ENCODE measurements at places on chromosomes 1 and 21.

DNA sequence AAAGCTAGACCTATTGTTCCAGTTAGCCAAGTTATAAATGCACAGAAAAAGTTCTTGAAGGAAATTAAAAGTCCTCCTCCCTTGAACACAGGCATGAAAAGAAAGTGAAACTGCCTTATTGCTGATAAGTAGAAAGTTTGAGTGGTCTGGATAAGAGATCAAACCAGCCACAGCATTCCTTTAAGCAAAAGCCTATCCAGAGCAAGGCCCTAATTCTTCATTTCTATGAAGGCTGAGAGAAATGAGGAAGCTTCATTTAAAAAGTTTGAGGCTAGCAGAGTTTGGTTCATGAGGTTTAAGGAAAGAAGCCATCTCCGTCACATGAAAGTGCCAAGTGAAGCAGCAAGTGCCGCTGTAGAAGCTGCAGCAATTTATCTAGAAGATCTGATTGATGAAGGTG lies 2.7 kb upstream of the SSX2IP start:
- DNase-seq: no peak
- peak overlapping the region; percentile 27 for H3K27ac ChIP-seq
- H3K27me3 ChIP-seq: no peaks in the 10 kb centered on the region
- peaks cover 21% of the 10 kb centered on the region for H3K4me1 ChIP-seq

DNA sequence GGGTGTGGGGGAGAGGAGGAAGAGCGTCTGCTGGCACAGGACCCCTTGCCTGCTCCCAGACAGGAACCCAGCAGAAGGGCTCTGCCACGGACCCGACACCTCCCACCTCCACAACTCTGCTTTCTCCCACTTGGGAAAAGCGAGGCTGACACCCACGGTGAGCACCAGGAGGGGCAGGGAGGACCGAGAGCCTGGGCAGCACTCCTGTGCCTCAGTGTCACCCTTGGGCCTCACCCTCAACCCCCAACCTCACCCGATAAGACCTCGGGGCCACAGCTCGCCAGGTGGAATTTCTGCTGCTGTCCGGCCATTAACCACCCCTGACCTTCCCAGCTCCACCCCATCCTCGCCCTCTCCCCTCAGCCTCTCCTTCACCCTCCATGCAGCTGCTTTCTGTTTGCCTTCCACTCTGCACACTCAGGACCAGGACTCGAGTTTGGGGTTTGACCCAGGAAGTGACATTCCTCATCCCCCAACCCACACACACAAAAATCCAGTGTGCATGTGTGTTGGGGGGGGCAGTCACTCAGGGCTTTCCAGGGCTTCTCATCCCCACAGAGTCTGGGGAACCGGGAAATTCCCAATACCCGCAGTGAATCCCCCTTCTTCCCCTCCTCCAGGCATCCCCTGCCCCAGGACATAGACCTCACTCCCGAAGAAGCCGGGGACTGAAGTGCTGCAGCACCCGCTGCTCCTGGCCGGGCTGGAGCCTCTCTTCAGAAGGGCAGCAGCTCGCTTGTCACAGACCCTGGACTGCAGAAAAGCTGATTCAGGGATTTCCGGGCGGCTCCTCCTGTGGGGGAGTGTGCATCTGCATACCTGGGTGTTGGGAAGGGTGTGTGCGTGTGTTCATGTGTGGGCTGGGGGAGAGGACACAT lies 65.8 kb downstream of the SYT2 start:
- no peak overlapping the region for H3K27ac ChIP-seq
- H3K4me3 ChIP-seq: peak overlapping the region; percentile 64
- no peaks in the 10 kb centered on the region for H3K36me3 ChIP-seq
- DNase-seq: no peak

DNA sequence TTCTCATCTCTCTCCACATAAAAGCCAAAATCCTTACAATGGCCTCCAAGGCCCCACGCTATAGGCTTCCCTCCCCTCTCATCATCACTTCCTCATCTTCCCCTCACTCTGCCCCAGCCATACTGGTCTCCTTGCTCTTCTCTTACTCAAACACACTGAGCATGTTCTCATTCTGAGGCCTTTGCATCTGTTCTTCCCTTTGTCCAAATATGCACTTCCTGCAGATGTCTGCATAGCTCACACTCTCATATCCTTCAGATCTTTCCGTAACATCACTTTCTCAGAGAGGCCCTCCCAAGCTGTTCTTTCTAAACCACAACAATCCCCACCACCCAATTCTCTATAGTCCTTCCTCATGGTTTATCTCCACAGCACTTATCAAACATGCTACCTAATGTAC lies 284.1 kb downstream of the HHIPL2 start:
- DNase-seq: no peak
- no peaks in the 10 kb centered on the region for H3K36me3 ChIP-seq

GRCh38 chr1:12580054-12580887 lies 37.7 kb downstream of the DHRS3 start:
- H3K4me3 ChIP-seq: no peak overlapping the region
- H3K36me3 ChIP-seq: peaks cover 63% of the 10 kb centered on the region
- no peak for DNase-seq
- peaks cover 3% of the 10 kb centered on the region for H3K4me1 ChIP-seq
- peak overlapping the region; percentile 59 for H3K27ac ChIP-seq

GRCh38 chr21:42103843-42104242 lies 32.7 kb downstream of the UMODL1 start:
- no peak overlapping the region for H3K4me3 ChIP-seq
- no peaks in the 10 kb centered on the region for H3K27me3 ChIP-seq
- no peak for DNase-seq
- no peaks in the 10 kb centered on the region for H3K36me3 ChIP-seq
- no peaks in the 10 kb centered on the region for H3K4me1 ChIP-seq

- H3K4me3 ChIP-seq: no peak overlapping the region
- H3K27me3 ChIP-seq: no peaks in the 10 kb centered on the region
- H3K4me1 ChIP-seq: no peaks in the 10 kb centered on the region
- no peaks in the 10 kb centered on the region for H3K36me3 ChIP-seq
- no peak for DNase-seq
- H3K27ac ChIP-seq: no peak overlapping the region
Observed at GRCh38 chr1:110706621-110707020, 31.9 kb upstream of the KCNA3 start.

DNA sequence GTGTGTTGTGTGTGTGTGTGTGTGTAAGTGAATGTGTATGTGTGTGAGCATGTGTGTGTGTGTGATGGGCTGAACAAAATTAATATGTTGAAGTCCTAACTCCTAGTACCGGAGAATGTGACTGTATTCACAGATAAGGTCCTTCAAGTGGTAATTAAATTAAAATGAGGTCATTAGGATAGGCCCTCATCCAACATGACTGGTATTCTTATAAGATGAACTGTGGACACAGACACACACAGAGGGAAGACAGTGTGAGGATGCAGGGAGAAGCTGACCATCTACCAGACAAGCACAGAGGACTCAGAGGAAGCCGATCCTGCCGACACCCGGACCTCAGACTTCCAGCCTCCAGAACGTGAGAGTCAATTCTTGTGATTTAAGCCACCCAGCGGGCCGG lies 91.2 kb upstream of the PGBD5 start:
- no peak for DNase-seq
- no peak overlapping the region for H3K4me3 ChIP-seq
- no peaks in the 10 kb centered on the region for H3K4me1 ChIP-seq
- H3K36me3 ChIP-seq: no peaks in the 10 kb centered on the region

DNA sequence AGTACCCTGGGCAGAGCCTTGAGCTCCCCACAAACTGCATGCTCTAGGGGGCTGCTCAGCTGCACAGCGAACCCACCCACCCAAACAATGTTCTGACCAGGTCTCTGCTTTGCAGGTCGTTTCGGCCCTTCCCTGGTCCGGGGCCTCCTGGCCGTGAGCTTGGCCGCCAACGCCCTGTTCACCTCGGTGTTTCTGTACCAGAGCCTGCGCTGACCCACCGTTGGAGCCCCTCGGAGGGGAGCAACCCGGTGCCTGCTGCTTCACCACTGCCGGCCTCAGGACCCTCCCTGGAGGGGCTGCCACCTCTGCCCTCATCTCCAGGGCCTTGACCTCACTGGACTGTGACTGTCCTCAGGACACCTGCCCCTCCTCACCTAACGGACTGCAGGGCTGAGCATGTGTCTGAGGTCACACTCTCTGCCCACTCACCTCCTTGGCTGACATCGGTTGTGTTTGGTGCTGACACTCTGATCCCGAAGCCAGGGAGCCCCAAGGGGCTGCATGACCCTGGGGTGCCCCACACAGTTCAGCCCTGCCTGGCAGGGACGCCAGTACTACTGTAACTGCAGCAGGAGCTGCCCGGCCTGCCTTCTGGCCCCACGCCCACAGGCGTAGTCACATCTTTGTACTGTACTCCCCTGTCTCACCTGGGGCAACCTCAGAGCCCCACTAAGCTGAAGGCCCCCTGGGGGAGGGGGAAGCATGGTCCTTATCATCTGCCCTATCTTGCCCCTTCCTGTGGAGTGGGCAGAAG lies 24.3 kb downstream of the TMEM201 start:
- no peak overlapping the region for H3K27ac ChIP-seq
- H3K4me3 ChIP-seq: no peak overlapping the region
- DNase-seq: no peak
- H3K27me3 ChIP-seq: no peaks in the 10 kb centered on the region
- H3K36me3 ChIP-seq: peaks cover 27% of the 10 kb centered on the region

- H3K36me3 ChIP-seq: no peaks in the 10 kb centered on the region
- no peak overlapping the region for H3K4me3 ChIP-seq
- H3K27ac ChIP-seq: no peak overlapping the region
- no peak for DNase-seq
Observed at GRCh38 chr1:10187026-10187334, 23.4 kb upstream of the KIF1B start.

GRCh38 chr1:147545133-147545532 lies 3.8 kb downstream of the BCL9 start:
- H3K27me3 ChIP-seq: no peaks in the 10 kb centered on the region
- no peak overlapping the region for H3K4me3 ChIP-seq
- H3K27ac ChIP-seq: no peak overlapping the region
- no peaks in the 10 kb centered on the region for H3K4me1 ChIP-seq
- DNase-seq: no peak
- no peaks in the 10 kb centered on the region for H3K36me3 ChIP-seq

DNA sequence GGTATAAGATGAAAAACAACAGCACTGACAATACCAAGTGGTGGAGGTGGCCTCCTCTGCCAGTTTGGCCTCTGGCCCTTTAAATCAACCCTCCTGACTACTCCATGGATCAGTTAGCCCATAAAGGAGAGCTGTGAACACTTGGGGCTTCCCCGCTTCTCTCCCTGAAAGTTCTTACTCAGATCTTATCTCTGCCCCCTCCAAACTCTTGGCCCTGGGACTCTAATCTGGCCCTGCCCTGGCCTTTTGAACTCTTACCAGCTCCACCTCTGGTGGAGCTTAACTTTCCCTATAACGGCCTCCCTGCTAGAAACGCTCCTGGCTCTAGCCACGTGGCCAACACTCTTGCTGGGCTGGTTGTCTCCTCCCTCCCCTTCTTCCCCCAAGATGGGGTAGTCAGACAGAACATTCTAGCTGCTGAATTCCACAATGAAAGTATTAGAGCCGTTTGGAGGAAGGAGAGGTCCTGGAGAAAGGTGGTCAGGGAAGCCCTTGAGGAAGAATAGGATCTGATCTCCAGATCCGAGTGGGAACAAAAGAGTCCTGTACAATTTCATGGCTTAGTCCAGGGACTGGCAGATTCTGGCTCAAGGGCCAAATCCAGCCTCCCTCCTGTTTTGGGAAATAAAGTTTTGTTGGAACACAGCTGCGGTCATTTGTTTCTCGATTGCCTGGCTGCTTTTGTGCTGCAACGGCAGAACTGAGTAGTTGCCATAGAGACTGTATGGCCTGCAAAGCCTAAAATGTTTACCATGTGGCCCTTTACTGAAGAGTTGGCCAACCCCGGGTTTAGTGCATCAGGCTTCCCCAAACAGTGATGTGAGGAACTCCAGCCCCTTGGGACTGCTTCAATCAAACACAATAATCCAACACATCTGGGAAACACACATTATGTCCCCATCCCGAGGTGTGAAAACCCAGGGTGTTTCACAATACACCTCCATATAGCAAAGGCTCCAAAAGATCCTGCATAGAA lies 9.5 kb upstream of the PIGR start:
- H3K4me3 ChIP-seq: no peak overlapping the region
- no peak overlapping the region for H3K27ac ChIP-seq
- no peaks in the 10 kb centered on the region for H3K4me1 ChIP-seq

- peak; percentile 78 for DNase-seq
- H3K4me1 ChIP-seq: peaks cover 51% of the 10 kb centered on the region
- H3K36me3 ChIP-seq: no peaks in the 10 kb centered on the region
- H3K27ac ChIP-seq: peak overlapping the region; percentile 93
- peak overlapping the region; percentile 73 for H3K4me3 ChIP-seq
Observed at GRCh38 chr1:151993084-151993733, 450 bp downstream of the S100A10 start.

GRCh38 chr1:154425172-154425571 lies 20.0 kb downstream of the IL6R start:
- no peak for DNase-seq
- H3K4me1 ChIP-seq: peaks cover 3% of the 10 kb centered on the region
- H3K27ac ChIP-seq: no peak overlapping the region
- no peaks in the 10 kb centered on the region for H3K36me3 ChIP-seq

GRCh38 chr1:44798481-44799365 lies 1.5 kb upstream of the PLK3 start:
- H3K36me3 ChIP-seq: peaks cover 21% of the 10 kb centered on the region
- no peaks in the 10 kb centered on the region for H3K27me3 ChIP-seq
- peak; percentile 9 for DNase-seq

- DNase-seq: no peak
- H3K27ac ChIP-seq: no peak overlapping the region
- H3K4me1 ChIP-seq: no peaks in the 10 kb centered on the region
- no peaks in the 10 kb centered on the region for H3K36me3 ChIP-seq
- no peak overlapping the region for H3K4me3 ChIP-seq
- no peaks in the 10 kb centered on the region for H3K27me3 ChIP-seq
Observed at GRCh38 chr21:21973806-21974205, 975.6 kb downstream of the NCAM2 start.

GRCh38 chr21:33010931-33011330 lies 14.8 kb upstream of the OLIG2 start:
- no peak overlapping the region for H3K27ac ChIP-seq
- no peak overlapping the region for H3K4me3 ChIP-seq
- DNase-seq: no peak
- no peaks in the 10 kb centered on the region for H3K36me3 ChIP-seq
- no peaks in the 10 kb centered on the region for H3K27me3 ChIP-seq

DNA sequence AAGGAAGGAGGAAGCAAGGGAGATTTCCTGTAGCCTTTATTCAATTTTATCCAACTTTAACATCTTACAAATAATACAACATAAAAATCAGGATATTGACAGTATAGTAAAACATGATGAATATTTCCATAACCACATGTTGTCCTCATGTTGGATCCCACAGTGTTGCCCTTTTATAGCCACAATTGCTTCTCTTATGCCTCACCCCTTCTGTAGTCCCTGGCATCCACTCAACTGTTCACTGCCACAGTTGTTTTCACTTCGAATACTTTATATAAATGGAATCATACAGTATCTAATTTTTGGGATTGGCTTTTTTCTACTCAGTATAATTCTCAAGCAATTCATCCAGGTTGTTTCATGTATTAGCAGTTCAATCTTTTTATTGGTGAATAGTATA lies 44.8 kb downstream of the SRSF11 start:
- no peaks in the 10 kb centered on the region for H3K4me1 ChIP-seq
- H3K36me3 ChIP-seq: peaks cover 9% of the 10 kb centered on the region
- no peak overlapping the region for H3K4me3 ChIP-seq
- no peaks in the 10 kb centered on the region for H3K27me3 ChIP-seq
- H3K27ac ChIP-seq: no peak overlapping the region
- no peak for DNase-seq

- H3K4me3 ChIP-seq: no peak overlapping the region
- no peaks in the 10 kb centered on the region for H3K4me1 ChIP-seq
- DNase-seq: no peak
- H3K27me3 ChIP-seq: no peaks in the 10 kb centered on the region
Observed at GRCh38 chr1:114485286-114485685, 25.7 kb downstream of the TRIM33 start.

Measured in ascending aorta (tissue), 2 donors.